Activated CD4-positive, alpha-beta T cell treated with anti-CD3 and anti-CD28 coated beads, Interleukin-2, amount 10 ng/mL, durations not matched to agents 7 days and 5 days (primary cell): ENCODE measurements at places on chromosomes 7 and 10.
A peak's percentile ranks its signal among the peaks of the same experiment; 100 is the strongest.

DNA sequence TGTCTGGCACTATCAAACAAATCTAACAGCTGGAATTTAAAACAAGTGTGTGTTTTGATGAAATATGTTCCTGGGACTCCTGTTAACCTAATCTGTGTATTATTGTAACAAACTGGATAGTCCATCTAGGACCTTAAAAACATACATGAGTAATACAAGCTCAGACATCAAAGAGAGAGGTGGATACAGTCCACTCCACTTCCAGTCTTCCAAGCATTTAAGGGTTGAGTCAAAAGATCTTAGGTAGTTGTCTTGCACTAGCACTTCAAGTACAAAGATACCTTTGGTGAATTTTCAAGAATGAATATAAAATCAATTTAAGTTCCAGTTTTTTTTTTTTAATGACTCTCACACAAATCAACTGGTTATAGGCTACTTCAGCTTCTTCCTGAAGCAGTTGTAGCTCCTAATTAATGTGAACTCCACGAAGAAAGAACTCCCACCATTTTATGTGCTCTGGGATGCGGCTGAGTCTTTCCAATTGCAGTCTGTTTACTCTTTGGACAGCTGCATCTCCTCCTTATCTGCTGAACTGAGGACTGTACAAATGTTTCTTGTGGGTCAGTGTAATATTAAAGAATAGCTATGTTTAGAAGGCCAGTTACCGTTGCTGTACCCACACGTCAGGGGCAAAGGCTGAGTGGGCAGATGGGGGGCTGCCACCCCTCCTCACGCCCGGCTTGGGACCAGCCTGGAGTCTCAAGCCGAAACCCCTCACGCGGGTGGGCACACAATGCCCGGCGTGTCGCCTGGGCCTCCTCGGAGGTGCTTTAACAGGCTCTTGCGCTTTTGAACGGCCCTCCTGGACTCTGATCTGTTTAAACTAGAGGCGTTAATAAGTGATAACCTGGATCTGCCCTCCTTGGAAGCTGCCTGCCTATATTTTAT lies 2.9 kb upstream of the IGF2BP3 start:
- DNase-seq: no peak

DNA sequence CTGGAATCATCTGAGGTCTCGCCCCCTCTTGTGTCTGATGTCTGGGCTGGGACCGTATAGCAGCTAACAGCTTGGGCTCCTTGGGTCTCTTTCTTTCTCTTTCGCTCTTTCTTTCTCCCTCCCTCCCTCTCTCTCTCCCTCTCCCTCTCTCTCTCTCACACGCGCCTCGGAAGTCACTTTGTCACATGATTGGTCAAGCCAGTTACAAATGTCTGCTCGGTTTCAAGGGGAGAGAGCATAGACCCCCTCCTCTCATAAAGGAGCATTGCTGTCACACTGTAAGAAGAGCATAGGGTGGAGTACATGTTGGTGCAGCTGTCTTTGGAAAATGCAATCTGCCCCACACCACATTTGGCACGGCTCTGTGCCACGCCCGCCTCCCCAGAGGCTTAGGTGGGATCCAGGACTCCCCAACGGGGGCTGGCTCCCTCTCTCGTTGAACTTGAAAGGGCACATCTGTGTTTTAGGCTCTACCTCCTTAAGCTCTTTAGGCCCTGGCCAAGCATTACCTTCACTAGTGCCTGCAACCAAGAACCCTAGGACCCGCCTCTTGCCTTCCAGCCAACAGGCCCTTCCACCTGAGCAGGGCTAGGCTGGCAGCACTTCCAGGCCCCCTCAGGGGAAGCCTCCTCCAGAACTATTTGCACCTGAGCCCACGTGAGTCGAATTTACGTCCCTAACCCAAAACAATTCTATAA lies 61.9 kb upstream of the CACUL1 start:
- no peak for DNase-seq

- no peak for DNase-seq
Measured at GRCh38 chr7:112365551-112365950, 84.7 kb upstream of the IFRD1 start.

DNA sequence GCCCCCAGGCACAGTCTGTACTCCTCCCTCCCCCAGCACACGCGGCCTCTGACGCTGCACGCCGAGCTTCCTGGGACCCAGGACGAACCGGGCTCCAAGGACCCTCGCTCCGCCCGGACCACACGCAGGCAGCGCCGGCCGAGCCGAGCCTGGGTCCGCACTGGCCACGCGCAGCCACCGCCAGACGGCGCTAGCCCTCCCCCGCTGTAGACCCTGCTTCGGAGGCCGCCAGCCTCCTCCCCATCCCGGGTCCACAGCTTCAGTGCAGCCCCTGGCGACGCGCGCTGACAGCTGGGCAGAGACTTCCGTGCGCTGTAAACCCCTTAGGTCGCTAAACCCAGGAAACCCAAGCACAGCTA lies 936 bp upstream of the TCERG1L start:
- peak; percentile 8 for DNase-seq

DNA sequence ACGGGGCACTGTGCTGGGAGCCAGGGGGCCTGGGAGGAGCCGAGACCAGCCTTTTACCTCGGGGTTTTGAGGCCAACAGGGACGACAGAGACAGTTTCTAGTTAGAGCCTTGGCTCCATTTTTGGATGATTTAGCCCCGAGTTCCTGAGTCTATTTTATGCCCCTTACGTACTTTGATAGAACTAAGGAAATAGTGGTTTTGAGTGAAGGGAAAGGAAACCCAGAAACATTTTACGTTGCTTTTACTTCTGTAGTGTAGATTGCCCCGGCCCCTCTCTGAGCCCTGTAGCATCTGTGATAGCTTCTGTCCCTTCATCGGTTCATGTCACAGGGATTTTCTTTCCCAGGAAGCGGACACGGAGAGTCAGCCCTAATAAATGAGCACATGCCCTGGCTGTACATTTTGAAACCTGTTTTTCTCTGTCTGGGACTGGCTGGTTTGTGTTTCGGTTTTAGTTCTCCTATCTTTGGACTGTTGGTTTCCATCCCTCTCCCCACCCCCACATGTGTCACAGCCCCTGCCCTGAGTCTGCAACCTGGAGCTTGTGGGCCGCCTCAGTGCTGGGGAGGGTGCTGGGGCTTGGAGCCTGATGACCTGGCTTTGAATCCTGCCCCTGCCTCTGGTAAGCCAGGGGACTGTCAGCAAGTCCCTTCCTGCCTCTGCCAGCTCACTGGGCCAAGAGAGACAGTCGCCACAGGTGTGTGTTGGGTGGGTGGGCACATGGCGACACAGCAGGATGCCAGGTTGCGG lies 6.9 kb upstream of the ORAI2 start:
- DNase-seq: peak; percentile 83

GRCh38 chr10:32199714-32200394 lies 143.6 kb upstream of the KIF5B start:
- DNase-seq: no peak

- peak; percentile 51 for DNase-seq
Measured at GRCh38 chr7:5423976-5424748, 528 bp upstream of the TNRC18 start.

DNA sequence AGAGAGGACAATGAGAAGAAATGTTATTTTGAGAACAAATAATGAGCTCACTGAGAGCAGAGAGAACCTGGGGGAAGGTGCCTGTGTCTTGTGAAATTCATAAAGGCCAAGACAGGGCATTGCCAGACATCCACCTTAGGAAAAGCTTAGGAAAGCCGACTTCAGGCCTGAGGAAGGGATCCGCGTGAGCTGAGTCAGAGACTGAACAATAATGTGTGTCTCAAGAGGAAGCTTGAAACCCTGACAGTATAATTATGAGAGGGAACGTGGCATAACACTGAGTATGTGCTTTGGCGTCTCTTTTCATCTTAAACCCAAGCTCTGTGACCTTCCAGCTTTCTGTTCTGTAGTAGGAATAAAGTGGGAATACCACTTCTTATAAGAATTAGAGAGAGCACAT lies 307.2 kb downstream of the ACTR3B start:
- DNase-seq: no peak

DNA sequence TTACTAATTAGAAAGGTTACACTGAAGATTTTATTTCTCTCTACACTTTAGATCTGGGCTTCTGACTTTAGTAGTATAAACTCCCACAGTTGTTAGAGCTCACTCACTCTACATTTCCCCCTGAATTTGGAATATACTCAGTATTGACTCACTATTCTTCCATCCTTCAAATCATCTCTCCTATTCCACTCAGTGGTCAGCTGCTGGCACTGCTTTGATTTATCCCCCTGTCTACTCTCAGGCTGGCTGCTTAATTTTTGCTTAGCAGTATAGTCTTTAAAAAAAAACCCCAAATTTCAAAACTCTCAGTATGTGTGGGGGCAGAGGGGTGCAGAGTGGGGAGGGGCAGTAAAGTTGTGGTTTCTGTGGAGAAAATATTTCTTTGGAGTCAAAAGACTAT lies 68.9 kb downstream of the CDK6 start:
- DNase-seq: no peak

DNA sequence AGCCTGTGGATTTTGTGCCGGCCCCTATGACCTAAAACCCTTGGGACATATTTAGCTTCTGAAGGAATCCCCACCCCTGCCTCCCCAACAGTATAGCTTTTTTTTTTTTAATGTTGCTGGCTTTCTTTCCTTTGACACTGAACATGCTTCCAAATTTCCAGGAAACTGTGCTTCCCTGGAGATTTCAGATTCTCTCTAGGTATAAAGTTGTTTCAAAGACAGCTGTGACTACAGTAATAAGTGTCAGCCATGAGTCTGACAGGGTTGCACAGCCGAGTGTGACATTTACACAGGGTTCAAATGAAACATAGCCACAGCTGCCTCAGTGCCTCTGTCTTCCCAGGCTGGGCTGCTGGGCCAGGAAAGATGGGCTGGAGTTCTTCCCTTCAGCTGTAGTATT lies 466.6 kb upstream of the COBL start:
- DNase-seq: no peak

DNA sequence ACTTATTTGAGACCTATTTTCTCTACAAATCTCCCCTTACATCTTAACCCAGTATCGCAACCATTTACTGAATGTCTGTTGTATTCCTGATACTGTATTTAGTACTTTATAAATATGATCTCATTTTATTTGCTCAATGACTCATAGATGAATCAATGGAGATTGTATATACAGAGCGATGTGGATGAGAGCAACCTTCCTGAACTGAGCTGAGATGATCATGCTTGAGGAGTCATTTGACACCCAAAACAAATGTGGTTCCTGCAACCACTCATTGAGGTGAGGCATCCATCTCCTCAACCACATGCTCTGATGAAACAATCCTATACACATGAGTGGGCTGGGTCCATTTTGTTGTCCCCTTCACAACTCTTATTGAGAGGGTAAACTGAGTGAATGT lies 250.0 kb downstream of the CDC14C start:
- no peak for DNase-seq

DNA sequence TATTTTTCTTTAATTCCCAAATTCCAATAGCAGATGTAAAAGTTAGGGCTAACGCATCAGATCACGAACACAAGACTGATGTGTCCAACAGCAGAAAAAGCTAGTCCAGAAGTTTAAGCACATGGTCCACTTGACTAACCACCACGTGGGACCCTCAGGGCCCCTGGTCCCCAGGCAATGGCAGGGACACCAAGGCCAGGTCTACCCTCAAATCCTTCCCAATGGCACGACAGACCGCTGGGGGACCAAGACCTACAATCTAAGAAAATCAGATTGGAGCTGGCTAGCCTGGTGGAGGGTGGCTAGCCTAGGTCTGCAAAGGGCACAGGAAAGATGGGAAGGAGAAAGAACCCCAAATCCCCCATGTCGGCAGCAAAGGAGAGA lies 1.5 kb downstream of the GIGYF1 start:
- no peak for DNase-seq

GRCh38 chr7:4791738-4792536 lies 16.5 kb downstream of the AP5Z1 start:
- peak; percentile 79 for DNase-seq

GRCh38 chr7:132666774-132667172 lies 90.5 kb upstream of the PLXNA4 start:
- no peak for DNase-seq

- DNase-seq: no peak
Measured at GRCh38 chr10:100114976-100115770, 33.5 kb upstream of the CPN1 start.

DNA sequence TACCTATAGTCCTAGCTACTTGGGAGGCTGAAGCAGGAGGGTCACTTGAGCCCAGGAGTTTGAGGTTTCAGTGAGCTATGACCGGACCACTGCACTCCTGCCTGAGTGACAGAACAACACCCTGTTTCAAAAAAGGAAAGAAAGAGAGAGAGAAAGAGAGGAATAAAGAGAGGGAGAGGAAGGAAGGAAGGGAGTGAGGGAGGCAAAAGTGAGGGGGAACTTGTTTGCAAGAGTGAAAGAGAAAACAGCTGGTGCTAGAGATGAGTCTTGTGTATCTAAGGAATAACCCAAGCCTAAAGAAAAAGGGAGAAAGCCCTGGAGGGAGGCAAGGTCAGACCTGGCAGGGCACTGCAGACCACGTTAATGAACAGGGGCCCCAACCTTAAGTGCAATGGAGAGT lies 4.8 kb upstream of the NT5C2 start:
- DNase-seq: no peak

DNA sequence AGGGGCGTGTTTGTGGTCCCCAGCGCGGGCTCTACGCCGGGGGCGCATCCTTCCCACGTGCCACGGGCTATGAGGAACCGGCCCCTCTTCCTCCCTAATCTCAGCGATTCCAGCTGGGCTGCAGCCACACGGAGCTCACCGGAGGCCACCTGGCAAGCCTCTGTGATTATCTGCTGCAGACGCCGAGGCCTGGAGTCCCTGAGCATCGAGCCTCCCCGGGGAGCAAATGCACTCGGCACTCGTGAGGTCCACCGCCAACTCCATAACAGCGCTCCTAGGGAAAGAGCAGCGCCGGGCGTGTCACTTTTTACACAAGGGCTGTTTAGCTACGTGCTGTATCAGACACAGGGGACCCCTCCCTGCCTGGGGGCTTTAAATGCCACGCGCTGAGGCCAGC lies 101.2 kb downstream of the DYNC2I1 start:
- DNase-seq: no peak

DNA sequence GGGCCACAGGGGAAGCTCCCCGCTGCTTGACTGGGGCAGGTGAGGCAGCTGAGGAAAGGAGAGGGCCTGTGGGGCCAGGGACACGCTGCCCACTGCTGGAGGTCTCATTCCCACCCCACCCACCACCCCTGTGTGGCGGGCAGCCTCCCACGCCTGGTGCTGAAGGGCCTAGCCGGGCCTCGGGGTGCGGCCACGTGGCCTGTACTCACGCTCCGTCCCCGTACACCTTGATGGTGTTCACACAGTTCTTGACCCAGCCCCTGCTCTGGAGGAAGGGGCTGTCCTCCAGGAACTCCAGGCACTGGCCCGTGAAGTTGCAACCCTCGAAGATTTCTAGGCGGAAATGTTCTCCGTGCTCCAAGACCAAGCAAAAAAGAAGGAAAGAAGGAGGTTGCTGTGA lies 4.0 kb downstream of the CRYGN start:
- no peak for DNase-seq

- no peak for DNase-seq
Measured at GRCh38 chr10:34137201-34137600, 677.9 kb downstream of the PARD3 start.

DNA sequence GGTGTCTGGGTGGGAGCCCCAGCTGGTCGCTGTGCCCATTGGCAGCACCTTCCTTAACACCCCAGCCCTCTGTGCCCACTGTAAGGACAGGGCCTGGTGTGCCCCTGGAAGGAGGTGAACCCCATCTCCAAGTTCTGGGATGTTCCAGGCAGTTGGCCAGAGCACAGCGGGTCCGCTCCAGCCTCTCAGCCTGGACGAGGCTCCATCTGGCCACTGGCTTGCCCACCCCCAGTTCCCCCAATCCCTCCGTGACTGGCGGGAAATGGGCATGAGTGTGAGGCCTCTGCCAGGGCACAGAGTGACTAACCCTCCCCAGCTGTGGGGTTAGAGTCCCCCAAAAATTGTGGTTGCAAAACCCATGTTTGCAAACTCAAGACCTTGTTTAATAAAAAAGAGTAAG lies 15.6 kb downstream of the GRIFIN start:
- DNase-seq: no peak

- no peak for DNase-seq
Measured at GRCh38 chr10:98107644-98108430, 26.6 kb upstream of the R3HCC1L start.
